ENCODE measurements at places on chromosomes 13 and 19.
A peak's percentile ranks its signal among the peaks of the same experiment; 100 is the strongest.

DNA sequence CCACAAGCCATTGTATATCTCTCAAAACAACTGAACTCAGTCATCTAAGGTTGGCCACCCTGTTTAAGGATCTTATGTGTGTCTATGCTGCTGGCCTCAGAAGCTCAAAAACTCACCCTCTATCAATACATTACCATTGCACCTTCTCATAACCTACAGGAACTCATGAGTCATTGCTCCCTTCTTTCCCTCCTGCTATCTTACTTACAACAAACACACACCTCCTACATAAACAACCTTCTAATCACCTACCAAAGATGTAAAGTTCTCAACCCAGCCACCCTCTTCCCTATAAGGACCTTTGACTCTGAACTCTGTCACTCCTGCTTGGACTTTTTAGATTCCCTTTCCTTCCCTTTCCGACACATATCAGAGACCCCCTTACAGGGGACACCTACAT, 13.3 kb upstream of the ZSCAN4 start:
- no peak for DNase-seq

DNA sequence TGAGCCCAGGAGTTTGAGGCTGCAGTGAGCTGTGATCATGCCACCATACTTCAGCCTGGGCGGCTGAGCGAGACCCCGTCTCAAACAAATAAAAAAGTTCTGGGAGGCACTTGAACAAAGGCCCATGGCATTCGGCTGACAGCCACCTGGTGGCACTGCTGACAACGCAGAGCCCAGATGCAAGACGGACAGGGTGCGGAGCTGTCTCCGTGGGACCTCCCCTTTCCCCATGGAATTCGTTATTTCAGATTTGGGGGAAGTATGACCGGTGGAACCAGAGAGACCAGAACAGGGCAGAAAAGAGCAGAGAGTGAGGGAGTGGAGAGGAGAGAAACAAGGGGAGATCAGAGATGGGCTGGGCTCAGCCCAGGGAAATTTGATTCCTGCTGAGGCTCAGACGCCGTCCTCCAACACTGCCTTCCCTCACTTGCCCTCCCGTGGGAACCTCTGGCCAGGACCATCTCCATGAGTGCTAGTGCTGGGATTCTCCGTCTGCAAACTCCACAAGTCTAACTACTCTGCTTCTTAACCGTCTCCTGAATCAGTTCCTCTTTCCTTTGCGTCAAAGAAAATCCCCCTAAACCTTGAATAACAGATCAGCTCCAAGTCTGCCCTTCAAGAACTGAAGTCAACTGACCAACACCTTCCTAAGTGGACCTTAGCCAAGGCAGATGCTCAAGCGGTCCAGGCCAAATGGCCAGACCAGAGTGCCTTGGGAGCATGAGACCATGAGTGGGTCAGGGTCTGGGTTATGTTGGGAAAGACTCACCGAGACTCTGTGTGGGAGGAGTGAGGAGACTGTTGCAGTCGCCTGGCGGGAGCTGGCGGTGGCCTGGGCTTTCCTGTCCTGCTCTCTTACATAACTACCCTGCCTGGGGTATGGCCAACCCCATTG, 11.9 kb upstream of the ATF5 start:
- no peak for DNase-seq

DNA sequence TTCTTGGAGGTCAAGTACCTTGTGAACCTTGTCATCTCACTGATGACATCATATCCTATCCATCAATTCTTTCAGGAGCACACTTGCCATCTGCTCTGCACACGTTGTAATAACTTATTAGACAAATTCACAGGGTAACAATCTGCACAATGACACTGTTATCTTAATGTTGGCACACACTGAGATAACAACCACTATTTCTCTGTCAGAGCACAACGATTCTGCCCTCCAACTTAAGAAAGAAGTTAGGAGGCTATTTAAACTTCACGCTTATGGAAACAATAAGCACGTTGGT, 351.3 kb downstream of the DACH1 start:
- DNase-seq, result no peak

DNA sequence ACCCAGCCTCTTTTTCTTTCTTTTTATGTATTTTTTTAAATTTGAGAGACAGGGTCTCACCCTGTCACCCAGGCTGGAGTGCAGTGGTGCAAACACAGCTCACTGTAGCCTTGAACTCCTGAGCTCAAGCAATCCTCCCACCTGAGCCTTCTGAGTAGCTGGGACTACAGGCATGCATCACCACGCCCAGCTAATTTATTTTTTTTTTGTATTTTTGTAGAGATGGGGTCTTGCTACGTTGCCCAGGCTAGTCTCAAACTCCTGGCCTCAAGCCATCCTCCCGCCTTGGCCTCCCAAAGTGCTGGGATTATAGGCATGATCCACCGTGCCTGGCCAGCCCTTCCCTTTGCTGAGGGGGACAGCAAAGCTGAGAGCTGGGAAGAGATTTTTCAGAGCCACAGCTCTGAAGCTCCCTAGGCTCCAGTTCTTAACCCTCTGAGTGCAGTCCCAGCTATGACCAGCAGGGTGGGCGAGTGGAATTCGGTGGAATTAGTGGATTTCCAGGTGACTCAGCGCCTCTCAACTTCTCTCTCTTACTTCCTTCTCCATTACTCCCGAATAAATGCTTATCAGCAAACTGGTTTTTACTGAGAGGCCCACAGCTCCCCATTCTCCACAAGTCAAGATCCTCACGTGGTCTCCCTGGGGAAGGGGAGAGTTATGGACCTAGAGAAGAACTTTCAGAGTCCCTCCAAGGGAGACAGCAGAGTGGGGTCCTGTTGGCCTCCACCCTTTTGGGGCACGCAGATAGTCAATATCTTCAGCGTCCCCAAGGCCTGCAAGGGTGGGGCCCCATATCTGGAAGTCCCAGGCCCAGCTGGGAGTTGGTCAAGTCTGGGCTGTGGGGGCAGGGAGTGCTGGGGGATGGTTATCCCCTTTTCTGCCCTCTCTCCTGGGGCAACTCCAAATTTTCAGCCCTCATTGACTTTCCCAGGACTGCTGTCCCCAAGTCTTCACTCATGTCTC, 1.2 kb downstream of the BLVRB start:
- peak; percentile 37 for DNase-seq

DNA sequence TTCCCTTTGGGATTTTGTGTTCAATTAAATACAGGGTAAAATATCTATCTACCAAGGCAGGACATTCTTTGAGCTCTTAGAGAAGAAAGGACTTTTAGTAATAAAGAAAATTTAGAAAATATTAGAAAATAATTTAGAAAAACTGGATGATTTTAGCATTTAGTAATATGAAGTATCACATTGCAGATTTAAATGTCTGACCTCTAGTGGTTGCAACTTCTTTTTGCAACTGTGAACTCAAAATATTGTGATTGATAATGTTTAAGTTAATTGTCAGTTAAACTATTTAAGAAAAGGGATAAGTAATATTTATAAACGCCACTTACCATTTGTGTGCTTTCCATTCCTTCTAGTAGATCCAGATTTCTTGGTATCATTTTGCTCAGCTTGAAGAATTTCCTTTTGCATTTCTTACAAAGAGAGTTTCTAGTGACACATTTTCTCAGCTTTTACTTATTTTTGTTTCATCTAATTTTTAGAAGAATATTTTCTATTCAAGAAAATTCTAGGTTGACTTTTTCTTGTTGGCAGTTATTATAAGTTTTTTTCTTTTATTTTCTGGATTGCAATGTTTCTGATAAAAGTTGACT, 10.3 kb upstream of the POSTN start:
- no peak for DNase-seq

DNA sequence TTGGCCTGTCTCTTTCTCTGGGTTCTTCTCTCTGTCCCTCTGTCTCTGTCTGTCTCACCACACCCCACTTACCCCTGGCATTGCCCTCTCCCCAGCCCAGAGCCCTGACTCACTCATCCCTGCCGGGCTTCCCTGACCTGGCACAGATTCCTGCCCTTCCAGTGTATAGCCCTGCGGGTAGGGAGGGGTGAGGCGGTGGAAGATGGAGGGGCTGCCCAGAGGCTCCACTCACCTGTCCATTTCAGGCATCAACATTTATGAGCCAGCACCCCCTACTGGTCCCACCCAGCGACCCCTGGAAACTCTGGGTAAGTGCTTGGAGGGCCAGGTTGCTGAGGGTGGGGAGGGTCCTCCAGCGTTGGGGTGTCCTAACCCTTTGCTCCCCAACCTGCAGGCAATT, 1.0 kb downstream of the NCCRP1 start:
- DNase-seq, result no peak

GRCh38 chr13:80131204-80131603, 209.7 kb downstream of the SPRY2 start:
- DNase-seq, result no peak

DNA sequence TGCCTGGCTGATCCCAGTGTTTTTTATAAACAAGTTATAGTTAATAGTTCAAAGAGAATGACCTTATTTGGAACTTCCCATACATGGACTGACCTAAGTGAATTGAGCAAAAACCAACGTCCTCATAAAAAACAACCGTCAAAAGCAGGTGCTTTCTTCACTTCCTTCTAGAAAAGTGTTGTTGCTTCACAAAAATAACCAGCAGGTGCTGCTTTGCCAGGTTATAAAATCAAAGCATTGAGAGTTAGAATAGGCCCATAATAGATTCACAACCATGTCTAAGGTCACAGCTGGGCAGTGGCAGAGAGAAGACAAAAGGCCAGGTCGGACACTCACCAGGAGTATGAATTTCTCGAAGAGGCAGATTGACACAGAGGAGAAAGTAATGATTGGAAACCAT, 9.5 kb downstream of the RUBCNL start:
- no peak for DNase-seq

- DNase-seq, result no peak
These were observed 9.6 kb upstream of the SLITRK6 start for GRCh38 chr13:85808811-85809210.

DNA sequence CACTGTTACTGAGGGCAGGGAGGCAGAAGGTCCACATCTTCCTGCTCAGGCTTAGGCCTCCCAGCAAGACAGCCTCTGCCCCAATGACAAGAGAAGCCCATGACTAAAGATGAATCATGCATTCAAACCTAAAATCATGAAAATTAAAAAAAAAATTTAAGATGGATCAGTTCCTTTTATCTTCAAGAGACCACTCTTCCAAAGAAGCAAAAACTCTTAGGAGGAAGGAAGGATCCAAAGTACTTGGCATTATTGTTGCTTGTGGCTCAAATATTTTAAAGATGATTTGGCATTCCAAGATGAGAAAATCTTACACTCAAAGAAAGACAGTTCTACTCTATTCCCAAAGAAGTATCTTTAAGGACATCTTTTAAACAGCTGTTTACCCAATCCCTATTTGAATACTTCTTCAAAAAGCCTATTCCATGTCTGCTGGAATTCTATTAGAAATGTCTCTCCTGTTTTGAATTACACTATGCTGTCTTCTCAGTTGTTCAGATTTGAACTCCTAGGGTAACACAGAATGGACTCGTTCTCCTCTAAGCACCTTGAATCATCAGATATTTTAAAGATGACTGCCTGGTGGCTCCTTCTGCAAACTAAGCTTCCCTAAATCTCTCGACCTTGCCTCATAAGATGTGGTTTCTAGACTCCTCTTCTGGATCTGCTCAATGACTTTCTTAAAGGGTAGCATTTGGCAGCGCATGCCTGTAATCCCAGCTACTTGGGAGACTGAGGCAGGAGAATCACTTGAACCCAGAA, 7.0 kb downstream of the SERP2 start:
- DNase-seq, result no peak

GRCh38 chr19:47813304-47813994, 8.3 kb upstream of the CRX start:
- DNase-seq, result peak; percentile 50

DNA sequence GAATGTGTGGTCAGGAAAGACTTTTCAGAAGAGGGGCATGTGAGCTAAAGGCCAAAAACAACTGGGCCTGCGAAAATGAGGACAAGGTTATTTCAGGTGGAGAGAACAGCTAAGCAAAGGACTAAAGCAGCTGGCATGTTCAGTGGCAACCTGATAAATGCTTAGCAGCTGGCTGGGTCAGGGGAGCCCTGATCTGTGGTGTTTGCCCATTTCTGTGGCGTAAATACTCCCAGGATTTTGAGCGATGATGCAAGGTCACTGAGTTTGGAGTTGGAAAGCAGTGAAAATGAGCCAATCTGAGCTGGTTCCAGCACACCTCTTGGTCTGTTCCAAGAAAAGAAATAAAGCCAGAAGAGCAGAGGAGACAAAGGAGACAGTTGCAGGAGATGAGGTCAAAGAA, 704.3 kb downstream of the UQCRFS1 start:
- no peak for DNase-seq

GRCh38 chr13:102846261-102847015, 606 bp downstream of the ERCC5 start:
- no peak for DNase-seq

DNA sequence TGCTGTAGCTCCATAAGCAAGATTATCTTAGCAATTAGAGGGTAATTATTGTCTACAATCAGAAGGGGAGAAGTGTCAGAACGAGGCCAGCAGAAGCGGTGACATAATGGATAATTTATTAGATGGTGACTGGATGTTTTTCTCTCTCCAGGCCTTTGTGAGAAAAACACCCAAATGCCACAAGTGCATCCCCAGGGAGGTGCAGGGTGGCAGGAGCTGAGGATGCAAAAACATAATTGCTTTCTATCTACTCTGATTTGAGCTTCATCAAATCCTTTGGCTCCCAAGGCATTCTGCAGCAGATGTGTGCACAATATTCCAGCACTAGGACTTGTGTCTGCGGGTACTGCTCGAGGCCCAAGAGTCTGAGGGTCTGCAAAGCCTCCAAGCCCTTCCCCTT, 220.1 kb upstream of the SERP2 start:
- DNase-seq, result no peak

DNA sequence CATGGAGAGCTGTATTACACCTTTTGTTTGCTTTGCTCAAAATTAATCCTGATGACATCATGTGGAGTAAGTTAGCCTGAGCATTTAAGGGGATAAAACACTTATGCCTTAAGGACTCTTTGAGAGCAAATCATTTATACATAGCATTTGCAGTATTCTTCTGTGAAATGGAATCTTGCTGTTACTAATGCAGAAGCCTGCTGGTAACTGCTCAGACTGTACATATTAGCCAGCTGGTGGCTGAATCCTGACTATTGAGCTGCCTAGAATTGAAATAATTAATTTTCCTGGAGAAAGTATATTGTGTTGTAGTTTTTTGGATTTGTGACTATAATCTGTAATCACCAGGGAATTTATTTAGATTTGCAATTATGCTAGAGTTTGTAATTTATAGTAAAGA, 363.2 kb downstream of the GPC6 start:
- DNase-seq, result no peak

- no peak for DNase-seq
These were observed 60.3 kb downstream of the ERCC5 start for GRCh38 chr13:102905905-102906771.

GRCh38 chr19:41324231-41324702, 14.3 kb downstream of the CCDC97 start:
- DNase-seq, result no peak

- no peak for DNase-seq
These were observed 2.0 kb upstream of the GATAD2A start for GRCh38 chr19:19403373-19403901.
